ENCODE measurements at places on chromosomes 3 and 15.

DNA sequence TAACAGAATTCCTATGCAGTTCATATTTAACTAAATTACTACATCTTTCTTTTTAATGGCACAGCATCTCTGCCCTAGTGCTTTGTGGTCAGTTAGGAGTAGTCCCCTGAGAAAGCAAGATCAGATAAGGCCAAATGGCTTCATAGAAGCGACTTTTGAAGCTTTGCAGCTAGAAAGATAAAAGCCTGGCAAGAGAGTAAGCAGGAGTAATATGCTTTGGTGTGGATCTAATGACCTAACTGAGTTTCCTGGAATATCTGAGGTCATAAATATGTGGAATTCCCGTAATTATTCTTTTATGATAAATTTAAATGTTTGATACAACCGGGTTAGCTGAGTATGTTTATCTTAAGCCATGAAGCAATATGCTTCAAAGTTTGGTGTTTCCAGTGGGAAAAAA lies 374.9 kb upstream of the LRRC3B start:
- no peak for DNase-seq

- DNase-seq: no peak
Observed at GRCh38 chr15:96891046-96891445, 560.5 kb downstream of the NR2F2 start.

- DNase-seq: no peak
Observed at GRCh38 chr15:70264014-70264582, 166.4 kb upstream of the TLE3 start.

- DNase-seq: no peak
Observed at GRCh38 chr15:80931721-80932512, 57.7 kb downstream of the MESD start.

GRCh38 chr3:112056451-112056929 lies 22.0 kb downstream of the TMPRSS7 start:
- peak; percentile 33 for DNase-seq

GRCh38 chr3:30184091-30184810 lies 422.1 kb upstream of the TGFBR2 start:
- DNase-seq: no peak

DNA sequence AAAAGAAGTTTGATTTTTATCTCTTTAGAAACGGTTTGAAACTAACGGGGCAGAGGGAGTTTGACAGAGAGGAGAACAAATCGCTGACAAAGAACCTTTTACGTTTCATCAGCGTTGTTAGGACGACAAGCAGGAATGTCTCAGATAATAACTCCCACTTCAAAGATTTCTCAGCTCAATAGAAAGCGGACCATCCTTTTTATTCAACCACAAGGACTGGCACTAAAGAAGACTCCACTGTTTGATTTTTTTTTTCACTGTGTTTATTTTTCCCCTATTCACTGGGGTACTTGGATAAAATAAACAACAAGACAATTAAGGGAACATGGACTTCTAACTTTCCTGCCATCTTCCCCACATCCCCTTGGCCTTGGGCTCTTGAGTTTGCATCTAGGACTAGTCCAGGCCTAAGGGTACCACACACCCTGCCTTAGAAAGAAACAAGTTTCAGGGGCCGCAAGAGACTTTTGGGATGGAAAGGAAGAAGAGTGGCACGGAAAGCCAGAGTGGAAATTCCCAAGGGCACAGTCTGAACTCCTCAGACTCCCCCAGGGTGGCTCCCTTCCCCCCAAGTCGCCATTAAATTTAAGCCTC lies 19.0 kb downstream of the ZIC4 start:
- no peak for DNase-seq

DNA sequence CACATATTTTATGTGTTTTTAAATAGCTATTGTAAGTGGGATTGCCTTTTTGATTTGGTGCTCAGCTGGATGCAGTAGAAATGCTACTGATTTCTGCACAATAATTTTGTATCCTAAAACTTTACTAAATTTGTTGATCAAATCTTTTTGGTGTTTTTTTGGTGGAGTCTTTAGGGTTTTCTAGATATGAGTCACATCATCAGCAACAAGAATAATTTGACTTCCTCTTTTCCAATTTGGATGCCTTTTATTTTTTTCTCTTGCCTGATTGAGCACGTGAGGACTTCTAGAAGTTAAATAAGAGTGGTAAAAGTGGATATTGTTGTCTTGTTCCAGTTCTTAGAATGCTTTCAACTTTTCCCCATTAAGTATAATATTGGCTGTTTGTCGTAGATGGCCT lies 51.3 kb downstream of the TLNRD1 start:
- no peak for DNase-seq

- DNase-seq: no peak
Observed at GRCh38 chr3:123399653-123400052, 49.2 kb downstream of the ADCY5 start.

- DNase-seq: no peak
Observed at GRCh38 chr3:177463863-177464262, 266.6 kb upstream of the TBL1XR1 start.

GRCh38 chr15:71821547-71822129 lies 11.3 kb downstream of the NR2E3 start:
- no peak for DNase-seq

GRCh38 chr3:30292192-30292893 lies 314.1 kb upstream of the TGFBR2 start:
- DNase-seq: no peak

- no peak for DNase-seq
Observed at GRCh38 chr15:49115062-49115461, 40.3 kb downstream of the COPS2 start.

GRCh38 chr15:58214591-58215340 lies 76.6 kb downstream of the AQP9 start:
- no peak for DNase-seq

GRCh38 chr3:43792904-43793303 lies 102.2 kb downstream of the ABHD5 start:
- DNase-seq: no peak

GRCh38 chr15:27082526-27082925 lies 111.5 kb downstream of the GABRG3 start:
- no peak for DNase-seq

GRCh38 chr3:72597756-72598195 lies 250.5 kb downstream of the SHQ1 start:
- no peak for DNase-seq

GRCh38 chr15:97235611-97235985 lies 724.9 kb upstream of the ARRDC4 start:
- DNase-seq: no peak

- DNase-seq: no peak
Observed at GRCh38 chr3:186213946-186214345, 105.1 kb upstream of the ETV5 start.

DNA sequence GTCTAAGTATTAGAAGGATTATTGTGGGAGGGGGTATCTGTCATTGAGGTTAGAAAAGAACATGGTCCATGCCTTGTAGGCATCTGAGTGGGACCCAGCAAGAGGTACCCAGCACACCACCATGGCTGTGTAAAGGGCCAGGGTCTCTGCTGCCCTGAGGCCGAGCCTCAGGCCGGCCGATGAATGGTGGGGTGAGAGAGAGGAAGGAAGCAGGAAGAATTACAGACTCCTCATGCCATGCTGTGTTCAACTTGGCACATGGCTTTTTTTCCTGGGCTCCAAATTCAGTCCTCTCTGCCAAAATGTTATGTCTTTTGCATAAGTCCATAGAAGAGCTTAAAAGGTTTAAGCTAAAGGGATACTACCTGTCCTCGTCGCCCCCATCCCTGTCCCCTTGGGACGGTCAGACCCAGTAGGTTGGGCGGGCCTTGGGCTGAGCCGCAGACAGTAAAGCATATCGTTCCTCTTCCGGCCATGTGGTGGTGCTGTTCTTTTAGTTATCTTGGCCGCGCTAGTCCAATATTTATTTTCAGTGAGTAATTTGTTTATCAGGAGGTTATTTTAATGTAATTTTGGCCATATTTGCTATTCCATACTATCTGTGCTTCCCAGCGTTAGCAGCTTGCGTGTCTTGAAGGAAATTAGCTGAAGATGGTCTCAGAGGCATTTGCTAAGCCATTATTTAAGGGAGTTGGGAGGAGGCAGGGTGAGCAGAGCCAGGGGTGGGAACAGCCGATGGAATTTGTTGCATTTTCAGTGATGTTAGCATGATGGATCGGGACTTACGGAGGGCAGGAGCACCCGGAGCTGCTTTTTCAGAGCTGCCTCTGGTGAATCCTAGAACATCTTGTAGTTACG lies 152.4 kb downstream of the AGBL1 start:
- DNase-seq: peak; percentile 11

All from CD4-positive, alpha-beta T cell treated with Interleukin-4 for 4 hours (primary cell).